ENCODE measurements at places on chromosomes 16 and 17.

GRCh38 chr16:17426451-17426850 is 44.3 kb downstream of the XYLT1 start:
- no peak for DNase-seq

- DNase-seq: no peak
Observed at GRCh38 chr17:17569691-17570090, 21.8 kb downstream of the PEMT start.

DNA sequence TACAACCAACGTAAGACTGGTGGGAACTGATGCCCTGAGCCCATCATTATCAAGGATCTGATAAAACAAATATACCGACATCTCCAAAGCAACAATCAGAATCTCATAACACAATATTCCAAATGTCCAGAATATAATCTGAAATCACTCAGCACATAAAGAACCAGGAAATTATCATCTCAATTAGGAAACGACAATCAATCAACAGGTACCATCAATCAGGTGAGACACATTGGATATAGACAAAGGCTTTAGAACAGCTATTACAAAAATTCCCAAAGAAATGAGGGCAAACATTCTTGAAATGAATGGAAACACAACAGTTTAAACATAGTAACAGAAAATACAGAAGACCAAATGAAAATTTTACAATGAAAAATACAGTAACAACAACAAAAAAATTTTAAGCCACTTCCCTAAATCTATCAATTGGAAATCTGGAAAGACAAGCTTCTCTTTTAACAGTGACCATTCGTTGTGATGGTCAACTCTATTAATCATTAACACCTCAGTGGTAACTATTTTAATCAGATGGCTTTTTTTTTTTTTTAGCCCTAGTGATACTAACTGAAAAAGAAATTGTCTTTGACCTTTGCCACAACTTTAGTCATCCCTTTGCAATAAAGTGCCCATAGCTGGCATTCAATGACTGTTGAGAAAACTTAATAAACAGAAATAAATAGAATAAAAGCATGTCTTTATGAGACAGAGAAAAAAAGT is 70.4 kb downstream of the USP32 start:
- DNase-seq: no peak

DNA sequence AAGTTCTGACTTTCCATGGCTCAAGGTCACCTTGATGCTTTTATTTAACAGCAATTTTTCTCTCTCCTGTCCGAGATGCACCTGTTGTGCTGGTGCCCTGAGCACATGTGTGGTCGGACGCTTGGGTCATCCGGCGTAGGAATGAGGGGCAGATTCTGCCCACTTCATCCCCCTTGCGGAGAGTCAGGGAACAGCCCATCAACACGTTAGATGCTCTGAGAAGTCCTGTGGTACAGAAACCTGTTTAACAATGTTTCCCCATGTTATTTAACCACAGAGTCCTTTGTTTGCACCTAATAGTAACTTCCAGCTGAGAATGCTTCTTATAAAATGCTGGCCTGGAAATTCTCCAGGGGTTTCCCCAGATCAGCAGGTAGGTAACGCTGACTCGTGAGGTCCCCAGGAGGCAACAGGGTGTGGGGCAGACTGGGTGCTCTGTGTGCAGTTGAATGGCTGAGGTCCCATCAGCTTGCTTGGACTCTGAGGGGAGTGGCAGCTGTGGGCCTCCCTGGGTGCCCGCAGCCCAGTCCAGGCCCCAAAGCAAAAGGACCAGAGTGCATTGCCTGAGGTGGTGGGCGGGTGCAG is 17.8 kb downstream of the DOC2B start:
- no peak for DNase-seq

- DNase-seq: no peak
Observed at GRCh38 chr16:76297941-76298340, 20.7 kb downstream of the CNTNAP4 start.

DNA sequence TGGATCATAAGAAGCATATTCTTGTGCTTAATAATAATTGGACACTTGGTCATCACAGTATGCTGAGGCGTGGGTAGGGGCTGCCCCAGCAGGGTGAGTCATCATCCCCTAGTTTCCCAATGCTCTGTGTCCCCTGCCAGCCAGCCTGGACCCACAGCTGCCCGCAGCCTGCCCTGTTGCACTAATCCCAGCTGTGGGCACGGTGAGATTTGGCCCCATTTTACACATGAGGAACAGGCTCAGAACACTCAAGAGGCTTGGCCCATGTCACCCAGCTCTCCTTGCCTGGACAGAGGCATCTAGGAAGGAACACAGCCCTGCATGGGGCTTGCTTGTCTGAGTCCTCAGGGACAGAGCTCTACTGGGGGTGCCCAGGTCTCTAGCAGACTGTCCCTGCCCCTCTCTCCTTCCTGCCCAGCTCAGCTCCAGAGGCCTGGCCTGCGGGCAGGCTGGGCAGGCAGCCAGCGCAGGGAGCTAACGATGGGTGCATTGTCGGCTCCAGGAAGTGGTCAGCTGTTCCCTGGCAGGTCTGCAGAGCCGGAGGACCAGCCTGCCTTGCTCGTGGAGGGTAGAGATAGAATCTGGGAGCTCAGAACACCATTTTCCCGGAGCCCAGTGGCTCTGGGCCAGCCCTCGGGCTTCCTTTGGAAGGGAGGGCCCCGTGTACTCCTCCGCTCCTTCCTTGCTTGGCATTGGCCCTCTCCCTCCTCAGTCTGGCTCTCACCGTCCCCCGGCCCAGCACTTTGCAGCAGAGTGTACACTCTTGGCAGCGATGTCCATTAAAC is 189.4 kb downstream of the RAB11FIP4 start:
- DNase-seq: no peak

DNA sequence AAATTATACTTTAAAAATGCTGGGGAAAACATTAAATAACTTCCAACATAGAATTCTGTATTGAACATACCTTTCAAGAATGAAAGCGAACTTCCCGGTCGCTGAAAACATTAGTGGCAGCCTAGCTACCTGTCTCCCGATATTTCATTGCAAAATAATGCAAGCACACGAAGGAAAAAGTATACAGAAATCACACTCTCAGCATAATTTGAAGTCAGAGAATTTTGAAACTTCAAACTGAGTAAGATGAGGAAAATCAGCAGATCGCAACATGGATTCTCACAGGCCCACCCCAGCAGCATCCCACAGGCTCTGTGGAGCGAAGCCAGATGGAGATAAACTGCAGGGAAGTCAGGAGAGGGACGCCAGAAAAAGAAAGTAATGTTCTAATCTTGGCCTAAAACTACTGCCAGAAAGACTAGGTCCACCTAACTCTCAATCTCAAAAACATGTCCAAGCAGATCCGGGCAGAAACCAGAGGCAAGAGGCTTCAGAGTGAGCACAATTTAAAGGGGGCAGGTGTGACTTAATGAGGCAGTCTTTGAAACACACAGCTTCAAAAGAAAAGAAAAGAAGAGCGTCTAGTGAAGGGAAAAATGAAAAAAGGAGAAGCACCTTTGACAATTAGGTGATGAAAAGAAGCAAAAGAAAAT is 4.8 kb upstream of the GOSR1 start:
- no peak for DNase-seq

- DNase-seq: no peak
Observed at GRCh38 chr17:4816826-4817225, 9.9 kb downstream of the PLD2 start.

DNA sequence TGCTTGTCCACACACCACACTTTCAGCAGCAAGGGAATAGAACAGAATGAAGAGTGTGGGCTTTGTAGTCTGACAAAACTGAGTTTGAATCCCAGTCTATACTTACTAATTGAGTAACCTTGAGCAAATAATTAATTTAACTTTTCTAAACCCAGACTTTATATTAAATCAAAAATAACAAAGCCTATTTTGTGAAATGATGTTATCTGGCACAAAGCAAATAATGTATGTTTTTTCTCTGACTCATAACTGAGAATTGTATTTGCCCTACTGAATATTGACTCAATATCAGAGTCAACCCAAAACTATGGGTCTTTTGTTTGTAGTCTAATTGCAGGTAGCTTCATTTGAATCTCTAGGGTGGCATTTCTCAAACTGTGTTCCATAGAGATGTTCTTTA is 77.9 kb upstream of the TANC2 start:
- DNase-seq: no peak
